Anterior cingulate cortex (tissue), 58 donors: ENCODE measurements at places on chromosomes 1 and 21.

DNA sequence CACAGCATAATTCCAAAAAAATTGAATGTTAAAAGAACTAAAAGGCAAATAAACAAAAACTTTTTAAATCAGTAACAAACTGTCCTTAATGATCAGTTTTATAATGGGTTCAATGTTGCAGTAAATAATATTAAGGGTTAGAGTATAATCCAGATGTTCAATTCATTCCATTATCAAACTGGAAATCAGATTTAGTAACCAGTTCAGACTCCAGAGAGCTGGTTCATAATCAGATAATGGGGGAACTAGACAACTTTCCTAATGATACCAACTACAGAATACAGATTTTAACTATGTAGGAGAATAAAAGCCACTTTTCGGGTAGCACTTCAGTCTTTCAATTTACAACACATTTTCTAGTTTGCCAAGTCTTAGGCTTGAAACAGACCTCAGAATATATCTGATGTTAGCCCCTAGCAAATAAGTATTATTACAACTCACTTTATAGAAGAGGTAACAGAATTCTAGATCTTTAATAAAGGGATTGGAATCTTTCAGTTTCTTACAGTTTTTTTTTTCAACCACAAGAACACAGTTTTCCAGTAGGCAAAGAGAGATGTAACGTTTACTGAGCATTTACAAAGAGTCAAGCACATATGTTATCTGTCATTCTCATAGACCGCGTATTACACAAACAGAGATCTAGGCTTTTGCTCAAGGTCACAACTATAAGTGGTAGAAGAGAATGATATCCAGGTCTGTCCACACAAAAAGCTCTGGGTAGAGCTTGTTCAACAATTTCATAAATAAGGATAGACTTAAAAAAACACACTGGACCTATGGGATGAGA lies 1.9 kb upstream of the DCAF6 start:
- no peak for DNase-seq

DNA sequence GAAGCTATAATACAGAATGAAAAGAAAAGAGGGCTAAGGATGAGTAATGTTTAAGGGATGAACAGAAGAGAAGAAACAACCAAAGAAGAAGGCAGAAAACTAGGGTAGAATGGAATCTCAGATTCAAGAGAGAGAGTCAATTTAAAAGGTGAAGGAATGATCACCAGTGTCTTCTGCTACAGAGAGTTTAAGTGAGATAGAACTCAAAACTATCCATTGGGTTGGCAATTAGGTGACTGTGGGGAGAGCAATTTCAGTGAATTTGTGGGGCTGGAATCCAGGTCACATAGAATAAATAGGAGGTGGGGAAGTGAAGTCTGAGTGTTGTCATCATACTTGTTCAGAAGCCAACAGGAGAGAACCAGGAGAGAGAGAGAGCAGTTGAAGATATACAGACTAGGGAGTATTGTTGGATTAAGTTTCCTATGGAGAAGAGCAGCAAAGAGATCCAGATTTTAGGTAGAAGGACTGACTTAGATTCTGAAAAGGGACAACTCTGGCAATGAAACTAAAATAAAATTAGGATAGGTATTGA lies 19.9 kb downstream of the MACF1 start:
- DNase-seq, result no peak

DNA sequence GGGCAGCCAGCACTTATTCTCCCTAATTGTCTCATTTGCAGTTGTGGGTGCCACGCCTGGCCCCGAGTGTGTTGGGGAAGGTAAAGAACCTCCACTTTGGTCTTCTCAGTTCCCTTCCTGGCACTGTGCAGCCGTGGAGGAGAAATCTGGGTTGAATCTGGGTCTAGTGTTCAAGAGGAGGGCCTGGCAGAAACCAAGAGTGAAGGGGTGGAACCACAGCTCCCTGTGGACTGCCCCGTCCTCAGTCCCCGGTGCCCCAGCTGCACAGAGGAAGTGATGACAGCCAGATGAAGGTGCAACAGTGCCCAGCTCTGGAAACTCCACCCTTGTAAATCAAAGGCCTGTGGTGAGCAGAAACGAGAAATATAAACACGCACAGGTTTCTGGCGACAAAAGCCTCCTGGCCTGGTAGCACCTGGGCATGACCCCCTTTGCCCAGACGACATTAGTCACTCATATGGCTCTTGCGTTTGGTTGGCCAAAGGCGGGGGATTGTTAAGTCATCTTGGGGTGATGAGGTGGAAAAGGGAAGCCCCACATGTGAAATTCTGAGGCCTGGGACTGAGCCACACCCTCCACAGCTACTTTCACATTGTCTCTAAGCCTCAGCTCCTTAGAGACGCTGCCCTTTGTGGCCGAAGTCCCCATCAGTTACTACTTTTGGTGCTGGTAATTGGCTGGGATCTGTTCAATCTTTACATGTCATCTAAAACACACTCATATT lies 4.2 kb upstream of the ECE1 start:
- DNase-seq, result no peak

DNA sequence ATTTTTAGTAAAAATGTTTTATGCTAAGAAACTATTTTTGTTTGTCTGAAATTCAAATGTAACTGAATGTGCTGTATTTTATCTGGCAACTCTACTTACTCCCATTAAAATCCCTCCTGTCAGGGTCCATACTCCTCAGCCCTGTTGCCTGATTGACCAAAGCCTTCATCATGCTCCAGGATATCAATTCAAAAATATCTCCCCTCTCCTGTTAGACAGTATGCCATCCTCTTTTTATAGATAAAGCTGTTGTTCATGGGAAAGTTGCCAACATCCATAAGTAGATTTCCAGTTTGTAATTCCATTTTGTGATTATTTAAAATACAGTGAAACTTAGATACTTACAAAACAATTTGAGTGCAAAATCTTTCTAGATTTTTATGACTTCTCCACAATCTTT lies 65.7 kb downstream of the DTL start:
- DNase-seq, result no peak

GRCh38 chr1:91997607-91998195 lies 32.1 kb upstream of the EPHX4 start:
- no peak for DNase-seq

- no peak for DNase-seq
Observed at GRCh38 chr1:244778344-244778743, 57.1 kb upstream of the COX20 start.

DNA sequence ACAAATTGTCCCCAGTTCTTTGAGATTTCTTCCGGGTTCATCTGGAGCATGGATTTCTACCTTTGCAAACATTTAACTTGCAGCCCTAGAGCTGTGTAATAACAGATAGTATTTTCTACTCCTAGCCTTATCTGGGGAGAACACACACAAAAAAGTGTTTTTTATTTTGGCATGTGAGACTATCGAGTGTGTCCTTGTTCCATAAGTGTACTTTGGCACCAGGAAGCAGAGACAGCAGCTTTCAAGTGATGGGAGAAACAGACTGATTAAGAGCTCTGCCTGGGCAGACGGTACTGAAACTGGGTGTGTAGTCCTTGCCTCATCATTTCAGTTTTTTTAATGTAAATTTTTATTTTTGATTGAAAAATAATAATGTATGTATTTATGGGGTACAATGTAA lies 297.4 kb downstream of the ST6GALNAC3 start:
- no peak for DNase-seq

- no peak for DNase-seq
Observed at GRCh38 chr1:50973255-50973654, 3.2 kb downstream of the CDKN2C start.

DNA sequence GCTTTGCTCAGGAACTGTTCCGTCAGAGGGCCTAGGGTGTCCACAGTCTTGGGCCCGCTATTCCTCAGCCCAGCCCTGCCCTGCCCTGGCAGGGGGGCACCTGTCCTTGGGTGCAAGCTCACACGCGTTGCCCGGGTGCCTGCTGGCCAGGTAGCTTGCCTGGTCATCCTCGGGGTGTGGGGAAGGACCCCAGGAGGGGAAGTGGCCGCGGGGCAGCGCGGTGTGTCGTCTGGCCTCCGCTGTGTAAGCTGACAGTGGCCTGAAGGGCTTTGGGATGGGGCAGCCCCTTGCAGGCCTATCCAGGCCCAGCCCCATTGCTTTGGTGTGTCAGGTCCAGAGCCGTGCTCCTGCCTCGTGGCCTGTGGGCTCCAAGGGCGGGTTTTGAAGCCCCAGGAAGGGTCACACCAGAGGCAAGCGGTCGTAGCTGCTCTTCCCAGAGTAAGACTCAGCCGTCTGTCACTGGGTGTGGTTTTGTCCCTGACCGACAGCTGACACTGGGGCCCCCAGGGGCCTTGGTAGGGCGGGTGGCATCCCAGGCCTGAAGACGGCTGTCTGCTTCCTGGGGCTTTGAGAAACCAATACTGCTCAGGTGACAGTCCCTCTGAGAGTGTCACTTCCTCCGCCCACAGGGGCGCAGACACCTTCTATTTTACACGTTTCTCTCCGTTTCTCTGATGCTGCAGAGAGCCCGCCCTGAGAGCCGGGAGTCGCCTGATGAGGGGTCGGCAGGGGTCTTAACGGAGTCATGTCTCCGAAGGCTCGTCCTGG lies 72.1 kb downstream of the SKI start:
- DNase-seq, result no peak

DNA sequence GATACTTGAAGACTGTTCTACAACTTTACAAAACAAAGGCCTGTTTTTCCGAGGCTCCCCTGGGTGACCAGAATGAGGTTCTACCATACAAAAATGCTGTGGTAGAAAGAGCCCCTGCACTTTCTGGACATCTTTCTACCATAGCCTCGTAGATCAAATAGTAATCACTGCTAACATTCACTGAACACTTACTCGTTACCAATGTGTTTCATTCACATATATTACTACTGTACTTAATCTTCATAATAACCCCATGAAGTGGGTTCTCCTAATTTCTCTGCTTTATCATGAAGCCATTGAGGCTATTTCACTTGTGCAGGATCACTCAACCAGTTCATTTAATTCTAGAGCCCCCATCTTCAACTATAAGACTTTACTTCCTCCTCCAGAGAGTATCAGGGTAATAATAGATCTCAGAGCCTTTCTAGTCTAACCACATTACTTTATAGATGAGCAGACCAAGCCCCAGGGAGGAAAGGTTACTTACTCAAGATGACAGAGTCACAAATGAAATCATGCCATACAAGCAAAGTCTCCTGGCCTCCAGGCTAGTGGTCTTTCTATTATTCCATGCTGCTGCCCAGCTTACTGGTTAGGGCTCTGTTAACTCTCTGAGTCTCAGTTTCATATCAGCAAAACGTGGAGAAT lies 46.7 kb upstream of the OSBPL9 start:
- no peak for DNase-seq

DNA sequence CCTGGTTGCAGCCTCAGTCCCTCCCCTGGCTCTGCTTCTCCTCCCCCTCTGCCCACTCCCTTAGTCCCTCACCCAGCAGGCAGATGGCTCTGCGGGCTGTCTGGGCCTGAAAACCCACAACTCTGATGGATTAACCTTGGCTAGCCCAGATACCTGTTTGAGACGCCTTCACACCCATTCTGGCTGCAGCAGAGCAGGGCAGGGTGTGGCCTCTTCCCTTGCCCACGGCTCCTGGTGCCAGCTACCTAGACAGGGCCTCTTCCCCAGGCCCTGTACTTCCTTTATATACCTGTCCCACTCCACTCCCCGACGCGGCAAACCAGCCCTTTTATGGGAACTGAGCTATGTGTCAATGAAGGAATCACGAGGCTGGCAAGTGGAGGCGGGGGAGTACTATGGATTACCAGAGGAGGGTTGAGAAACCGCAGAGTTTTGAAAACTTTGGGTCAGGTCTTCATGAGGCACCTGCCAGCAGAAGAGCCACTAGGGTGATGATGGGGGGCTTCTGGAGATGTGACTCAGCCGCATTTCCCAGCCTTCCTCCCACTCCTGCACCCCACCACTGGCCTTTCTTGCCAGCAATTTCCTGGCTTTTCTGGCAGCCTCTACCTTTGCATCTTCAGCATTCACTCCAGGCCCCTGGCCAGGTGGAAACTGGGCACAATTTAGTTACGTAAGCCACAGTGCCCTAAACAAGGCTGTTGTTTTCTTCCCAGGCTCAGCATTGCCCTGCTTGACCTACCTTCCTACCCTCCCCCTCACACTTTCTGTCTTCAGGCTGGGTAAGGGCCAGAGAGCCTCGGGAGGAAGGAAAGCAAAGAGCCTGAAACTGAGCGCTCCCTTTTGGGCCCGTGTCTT lies at the start of gene CHI3L1:
CHI3L1 (minus strand) TSS at position 259 of the 858 bp plus-strand sequence; CDS start at position 178, 81 bp downstream.
- peak; percentile 63 for DNase-seq

DNA sequence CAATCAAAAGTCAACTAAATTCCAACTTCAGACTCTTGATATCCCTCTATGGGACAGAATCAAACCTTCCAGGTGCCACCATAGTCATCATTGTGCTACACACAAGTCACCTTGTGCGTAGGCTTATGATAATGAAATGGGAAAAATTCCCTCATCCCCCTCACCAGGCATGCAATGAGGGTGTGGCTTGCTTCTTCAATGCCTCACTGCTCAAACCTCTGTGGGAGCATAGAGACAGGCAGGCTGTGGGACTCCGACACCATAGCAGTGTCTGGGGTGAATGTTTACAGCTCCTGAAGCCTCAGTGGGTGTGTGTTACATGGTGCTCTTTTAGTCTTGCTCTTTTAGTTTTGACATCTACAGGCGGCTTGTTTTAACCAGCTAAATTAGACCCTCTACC lies 42.4 kb downstream of the ZNF697 start:
- no peak for DNase-seq

GRCh38 chr1:92298573-92299476 lies at the start of the genes GLMN and RPAP2:
Gene GLMN (minus strand): TSS chr1:92298987. CDS start chr1:92297999, 988 bp downstream.
Gene RPAP2 (plus strand): TSS chr1:92299059. CDS start chr1:92299074, 15 bp downstream.
- DNase-seq, result peak; percentile 79

DNA sequence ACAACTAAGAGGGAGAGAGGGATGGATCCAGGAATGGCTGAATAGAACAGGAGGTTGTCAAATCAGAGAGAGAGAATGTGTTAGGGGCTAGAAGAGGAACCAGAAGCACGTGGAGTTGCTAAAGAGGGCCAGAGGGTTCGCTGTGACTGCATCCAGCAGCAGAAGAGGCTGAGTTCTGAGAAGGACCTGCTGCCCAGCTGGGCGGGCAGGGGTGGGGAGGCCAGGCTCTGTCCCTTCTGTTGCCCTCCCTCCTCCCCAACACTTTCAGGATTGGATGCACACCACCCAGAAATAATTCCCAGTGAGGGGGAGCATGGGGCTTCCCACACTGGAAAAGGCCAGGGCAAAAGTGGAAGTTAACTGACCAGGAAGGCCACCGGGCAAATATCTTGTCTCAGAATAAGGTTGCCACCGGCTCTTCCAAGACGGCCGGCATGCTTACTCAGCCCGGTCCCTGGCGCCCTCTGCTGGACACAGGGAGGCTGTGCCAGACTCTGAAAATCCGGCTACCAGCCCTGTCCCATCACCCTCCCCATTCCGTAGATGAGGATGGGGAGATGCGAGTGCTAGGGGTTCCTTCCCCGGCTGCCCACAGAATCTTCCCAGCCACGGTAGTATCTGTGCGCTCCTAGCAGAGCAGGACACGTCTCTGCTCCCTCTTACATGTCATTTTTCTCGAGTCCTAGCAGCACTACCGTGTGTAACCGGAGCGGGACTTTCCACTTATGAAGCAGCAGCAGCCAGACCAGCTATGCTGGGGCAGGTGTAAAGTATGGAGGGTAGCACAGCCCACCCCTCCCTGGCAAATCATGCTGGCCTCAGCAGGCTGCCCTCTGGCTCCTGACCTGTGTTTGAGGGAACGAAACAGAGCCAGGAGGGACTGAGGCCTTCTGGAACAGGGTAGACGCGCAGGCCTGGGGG lies 46.8 kb upstream of the A3GALT2 start:
- peak; percentile 64 for DNase-seq

GRCh38 chr1:241714321-241715218 lies 62.5 kb downstream of the WDR64 start:
- no peak for DNase-seq

- no peak for DNase-seq
Observed at GRCh38 chr1:53964109-53964508, 18.0 kb downstream of the LRRC42 start.
